GM12865 (cell line): ENCODE measurements at places on chromosomes 3 and 15.

DNA sequence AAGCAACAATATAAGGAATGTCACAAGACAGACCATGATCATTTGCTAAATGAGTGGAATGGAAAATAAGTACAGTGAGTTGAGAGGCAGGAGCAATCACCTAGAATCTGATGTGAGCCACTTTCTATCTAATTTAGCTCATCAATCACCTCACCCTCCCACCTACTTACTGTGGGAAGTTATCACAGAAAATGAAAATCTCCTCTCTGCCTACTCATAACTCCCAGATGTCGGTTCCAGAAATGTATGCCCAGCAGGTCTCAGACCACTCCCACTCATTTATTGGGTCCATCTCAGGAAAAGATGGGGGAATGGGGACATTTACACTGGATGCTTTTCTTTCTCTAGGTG lies 270.9 kb downstream of the FHIT start:
- no peak for DNase-seq

- no peak for DNase-seq
These were observed 13.6 kb downstream of the GLDN start for GRCh38 chr15:51355096-51355495.

DNA sequence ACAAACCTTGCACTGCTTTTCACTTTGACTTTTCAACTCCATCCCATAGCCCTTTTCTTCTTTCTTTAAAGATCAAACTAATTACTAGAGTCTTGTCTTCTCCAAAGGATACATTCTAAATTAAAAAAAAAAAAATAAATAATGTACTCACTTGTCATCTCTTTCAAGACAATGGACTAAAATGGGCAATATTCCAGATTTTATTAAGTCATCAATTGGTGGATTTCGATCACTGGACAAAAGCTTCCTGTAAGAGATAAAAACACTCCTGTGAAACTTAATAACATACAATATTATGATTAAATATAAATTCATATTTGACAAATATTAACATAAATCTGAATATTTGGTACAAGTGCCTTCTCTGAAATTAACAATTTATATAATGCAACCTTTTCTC lies 34.1 kb downstream of the KPNA4 start:
- DNase-seq = no peak

DNA sequence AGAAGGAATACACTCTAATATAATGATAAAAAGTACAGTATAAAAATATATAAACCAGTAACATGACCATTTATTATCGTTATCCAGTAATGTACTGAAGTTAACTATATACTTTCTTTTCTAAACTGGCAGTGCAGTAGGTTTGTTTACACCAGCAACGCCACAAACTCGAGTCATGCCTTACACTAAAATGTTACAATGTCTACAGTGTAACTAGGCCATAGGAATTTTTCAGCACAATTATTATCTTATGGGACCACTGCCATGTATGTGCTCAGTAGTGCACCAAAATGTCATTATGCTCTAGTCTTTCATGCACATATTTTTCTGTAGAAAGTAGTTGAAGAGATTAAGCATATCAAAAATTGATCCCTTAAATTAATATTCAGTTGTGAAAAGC lies 609.8 kb upstream of the BCHE start:
- no peak for DNase-seq

DNA sequence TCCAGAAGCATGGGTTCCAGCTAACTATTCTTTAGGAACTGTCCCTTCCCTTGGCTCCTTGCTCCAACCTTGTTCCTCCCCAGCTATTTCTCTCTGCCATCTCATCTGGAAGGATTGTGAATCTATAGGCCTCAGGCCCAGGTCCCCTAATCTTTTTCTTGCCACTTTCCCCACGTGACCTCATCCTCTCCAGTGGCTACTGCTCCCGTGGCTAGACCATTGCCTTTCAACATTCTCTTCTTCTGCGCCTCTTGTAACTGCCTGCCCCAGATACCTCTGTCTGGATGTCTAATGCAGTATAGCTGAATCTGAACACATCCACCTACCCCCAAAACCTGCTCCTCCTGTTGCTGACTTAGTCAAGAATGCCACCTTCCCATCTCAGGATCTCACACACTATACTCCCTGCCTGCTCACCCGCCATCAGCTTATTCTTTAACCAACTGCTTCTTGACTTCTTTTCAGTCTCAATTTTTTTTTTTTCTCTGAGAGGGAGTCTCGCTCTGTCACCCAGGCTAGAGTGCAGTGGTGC lies 5.2 kb downstream of the GPX1 start:
- DNase-seq = no peak

- DNase-seq = no peak
These were observed 1.4 kb downstream of the WNT7A start for GRCh38 chr3:13878281-13879101.

- no peak for DNase-seq
These were observed 3.1 kb upstream of the FOXB1 start for GRCh38 chr15:60000824-60001609.

GRCh38 chr15:89728254-89728653 lies 22.8 kb downstream of the MESP1 start:
- no peak for DNase-seq

DNA sequence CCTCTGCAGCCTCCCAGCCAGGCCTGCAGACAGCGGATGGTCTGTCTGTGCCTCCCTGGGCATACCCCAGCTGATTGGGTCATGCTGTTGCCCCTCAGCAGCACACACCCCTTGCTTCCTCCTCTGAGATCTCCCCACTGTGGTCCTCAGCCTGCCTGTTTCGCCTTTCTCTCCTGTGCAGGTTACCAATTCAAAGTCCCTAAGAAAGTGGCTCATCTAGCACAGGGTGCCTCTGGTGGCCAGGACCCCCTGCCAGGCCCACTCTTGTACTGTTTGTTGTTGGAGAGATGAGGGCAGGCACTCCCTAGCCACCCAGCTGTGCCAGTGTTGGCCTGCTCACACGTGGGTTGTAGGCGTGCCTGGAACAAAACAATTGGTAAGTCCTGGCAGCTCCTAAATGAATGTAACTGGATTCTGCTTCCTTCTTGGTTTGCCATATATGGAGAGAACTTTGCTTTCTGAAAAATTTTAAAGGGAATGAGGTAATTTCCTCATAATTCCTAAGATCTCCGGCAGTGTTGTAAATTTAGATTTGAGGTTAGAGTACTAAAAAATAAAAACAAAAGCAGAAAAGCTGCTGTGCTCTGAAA lies 213.2 kb upstream of the IL12A start:
- DNase-seq = no peak

DNA sequence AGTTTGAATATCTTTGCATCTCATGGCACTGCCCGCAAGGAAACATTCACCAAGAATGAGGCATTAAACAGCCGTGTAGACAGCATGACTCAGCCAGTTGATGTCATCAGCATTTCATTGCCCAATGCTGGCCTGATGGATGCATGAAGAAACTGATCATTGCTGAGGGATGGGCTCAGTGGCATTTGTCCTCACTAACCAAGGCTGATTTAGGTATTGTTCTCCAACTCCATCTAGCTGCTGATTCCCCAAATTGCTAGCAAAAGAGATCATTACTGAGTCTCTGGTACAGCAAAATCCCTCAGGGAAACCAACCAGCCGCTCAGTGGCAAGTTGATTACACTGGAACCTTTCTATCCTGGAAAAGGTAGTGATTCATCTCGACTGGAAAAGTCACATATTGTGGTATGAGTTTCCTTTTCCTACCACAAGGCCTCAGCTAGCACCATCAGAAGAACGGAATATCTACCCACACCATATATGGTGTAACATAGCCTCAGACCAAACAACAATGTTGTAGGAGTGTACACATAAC lies 186.5 kb upstream of the GAP43 start:
- DNase-seq = no peak

GRCh38 chr15:74817370-74817737 lies 4.7 kb downstream of the LMAN1L start:
- DNase-seq = peak; percentile 50

DNA sequence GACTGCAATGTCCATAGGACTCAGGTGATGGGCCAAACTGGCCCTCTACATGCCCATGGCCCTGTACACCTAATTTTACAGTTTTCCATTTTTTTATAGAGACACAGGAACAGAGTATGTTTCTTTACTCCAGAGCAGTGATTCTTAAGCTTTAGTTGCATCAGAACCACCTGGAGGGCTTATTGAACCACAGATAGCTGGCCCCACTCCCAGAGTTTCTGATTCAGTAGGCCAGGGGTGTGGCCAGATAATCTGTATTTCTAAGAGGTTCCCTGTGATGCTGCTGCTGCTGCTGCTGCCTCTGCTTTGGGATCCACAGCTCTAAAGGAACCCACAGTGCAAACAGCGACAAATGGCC lies 5.1 kb downstream of the RBP1 start:
- DNase-seq = peak; percentile 61

GRCh38 chr3:151843275-151843674 lies 29.4 kb downstream of the AADAC start:
- DNase-seq = no peak

DNA sequence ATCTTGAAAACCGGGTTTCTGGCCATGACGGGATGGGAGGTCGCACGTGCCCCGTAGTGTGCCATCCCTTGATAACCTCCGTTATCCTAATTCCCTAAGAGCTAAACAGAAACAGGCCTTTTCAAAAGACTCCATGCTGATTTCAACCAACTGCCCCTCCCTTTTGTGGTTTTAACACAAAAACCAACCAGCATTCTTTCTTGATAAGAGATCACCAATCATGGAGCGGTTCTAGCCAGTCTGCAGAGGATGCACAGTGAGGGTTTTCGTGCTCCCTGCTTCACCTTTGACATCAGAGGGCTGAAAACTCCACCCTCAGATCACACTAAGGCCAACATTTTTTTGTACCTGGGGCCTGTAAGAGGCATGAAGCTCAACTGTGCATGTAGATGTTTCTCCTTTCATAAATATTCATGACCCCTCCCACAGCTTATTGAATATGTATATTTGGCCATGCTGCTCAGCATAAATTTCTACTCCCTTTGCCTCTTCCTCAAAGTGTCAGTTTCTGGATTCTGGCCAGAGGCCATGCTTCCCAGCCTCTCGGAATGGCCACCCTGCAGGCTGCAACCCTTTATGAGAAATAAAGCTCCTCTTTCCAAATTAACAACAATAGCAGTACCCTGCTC lies 41.3 kb downstream of the FAM3D start:
- DNase-seq = no peak

- DNase-seq = no peak
These were observed 86.3 kb upstream of the TCF12 start for GRCh38 chr15:56832125-56832524.

DNA sequence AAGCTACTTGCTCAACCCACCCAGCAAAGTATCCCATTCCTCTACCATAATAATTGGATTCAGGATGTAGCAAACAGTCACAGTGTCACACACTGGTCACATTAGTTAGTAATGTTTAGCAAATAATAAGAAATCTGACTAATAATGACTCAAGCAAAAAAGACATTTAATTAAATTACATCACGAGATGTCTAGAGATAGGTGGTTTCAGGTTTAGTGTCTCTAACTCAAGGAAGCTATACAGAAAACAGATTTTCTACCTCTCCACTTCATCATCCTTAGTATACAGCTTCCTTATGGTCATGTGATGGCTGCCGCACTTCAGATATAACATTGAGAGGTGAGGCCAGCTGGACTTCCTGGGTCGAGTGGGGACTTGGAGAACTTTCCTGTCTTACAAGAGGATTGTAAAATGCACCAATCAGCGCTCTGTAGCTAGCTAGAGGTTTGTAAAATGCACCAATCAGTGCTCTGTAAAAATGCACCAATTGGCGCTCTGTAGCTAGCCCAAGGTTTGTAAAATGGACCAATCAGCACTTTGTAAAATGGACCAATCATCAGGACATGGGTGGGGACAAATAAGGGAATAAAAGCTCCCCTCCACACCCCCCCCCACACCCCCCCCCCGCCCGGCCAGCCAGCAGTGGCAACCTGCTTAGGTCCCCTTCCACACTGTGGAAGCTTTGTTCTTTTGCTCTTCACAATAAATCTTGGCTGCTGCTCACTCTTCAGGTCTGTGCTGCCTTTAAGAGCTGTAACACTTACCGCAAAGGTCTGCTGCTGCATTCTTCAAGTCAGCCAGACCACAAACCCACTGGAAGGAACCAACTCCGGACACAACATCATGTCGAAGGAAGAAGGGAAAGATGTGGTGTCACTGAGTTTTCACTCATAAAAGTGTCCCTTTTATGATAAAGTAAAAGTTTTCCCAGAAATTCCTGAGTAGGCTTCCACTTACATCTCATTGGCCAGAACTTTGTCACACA lies 24.9 kb upstream of the ARPIN start:
- no peak for DNase-seq

GRCh38 chr3:54891540-54891897 lies 36.3 kb downstream of the LRTM1 start:
- peak; percentile 7 for DNase-seq

DNA sequence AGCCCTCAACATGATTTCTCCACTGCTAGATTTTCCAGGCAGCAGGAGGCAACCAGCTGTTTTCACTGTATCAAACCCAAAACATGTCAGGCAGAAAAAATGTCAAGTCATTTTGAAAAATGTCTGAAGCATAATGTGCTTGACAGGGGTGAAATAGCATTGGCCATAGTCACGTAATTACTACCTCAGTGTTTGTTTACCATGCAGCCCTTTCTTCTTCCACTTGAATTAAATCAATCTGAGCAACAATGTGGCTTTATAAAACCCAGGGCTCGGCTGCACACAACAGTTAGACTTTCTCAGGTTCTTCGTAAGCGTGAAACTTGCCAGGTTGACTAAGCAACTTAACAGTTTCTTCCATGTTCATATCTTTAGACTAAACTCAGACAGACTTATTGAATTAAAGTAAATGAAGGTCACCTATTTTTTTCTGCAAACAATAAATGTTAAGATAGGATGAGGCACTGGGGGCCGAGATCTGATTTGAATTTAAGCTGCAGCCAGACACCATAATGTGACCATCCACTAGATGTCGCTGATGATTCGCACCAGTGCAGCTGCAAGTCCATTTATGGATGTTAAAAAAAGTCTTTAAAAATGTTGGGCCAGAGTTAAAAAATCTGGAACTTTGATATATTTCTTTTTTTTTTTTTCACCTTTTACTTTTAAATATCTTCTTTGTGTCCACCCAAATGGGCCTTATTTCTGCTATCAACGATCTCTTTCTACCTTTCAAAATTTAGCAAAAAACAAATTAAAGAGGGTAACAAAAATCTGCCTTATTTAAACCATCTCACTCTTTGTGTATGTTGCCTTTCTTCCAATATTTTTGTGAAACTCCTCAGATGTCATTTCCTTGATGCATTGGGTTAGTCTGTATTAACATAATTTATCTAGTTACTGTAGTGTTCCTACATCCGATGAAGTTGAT lies 305.9 kb downstream of the CACNA2D3 start:
- DNase-seq = peak; percentile 77

DNA sequence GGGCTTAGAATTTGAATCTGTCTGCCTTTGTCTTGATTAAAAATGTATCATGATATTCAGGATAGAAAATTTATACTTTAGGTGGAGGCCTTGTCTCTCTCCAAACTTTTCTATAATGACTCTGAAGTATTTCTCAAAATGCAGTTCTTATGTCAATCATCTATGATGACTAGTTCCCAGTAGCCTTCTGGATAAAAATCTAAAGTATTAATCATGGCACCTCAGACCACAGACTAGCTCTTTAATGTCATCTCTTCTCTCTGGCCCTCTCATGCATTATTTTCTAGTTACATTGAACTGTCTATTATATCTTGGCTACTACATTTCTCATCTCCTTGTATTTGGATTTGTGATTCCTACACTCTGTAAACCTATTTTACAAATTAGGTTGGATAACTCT lies 96.9 kb downstream of the ZPLD1 start:
- DNase-seq = no peak

GRCh38 chr15:41862515-41863116 lies 24.0 kb downstream of the PLA2G4B start:
- no peak for DNase-seq

- no peak for DNase-seq
These were observed 50.9 kb downstream of the PCNP start for GRCh38 chr3:101624857-101625256.

- DNase-seq = no peak
These were observed 68.6 kb downstream of the ADCY5 start for GRCh38 chr3:123380261-123380660.
